T-helper 17 cell (primary cell): ENCODE measurements at places on chromosomes 7 and 10. TPM values are rescaled to one million over a fixed set of nuclear protein-coding genes. Genes with fewer than 3 reads are reported as not detected.

GRCh38 chr7:101804088-101804963 is 13.1 kb upstream of the CUX1 start:
- H3K27ac ChIP-seq, result peak overlapping the region; percentile 70
- peaks cover 30% of the 10 kb centered on the region for H3K27me3 ChIP-seq
- no peak for DNase-seq
- peaks cover 14% of the 10 kb centered on the region for H3K4me1 ChIP-seq
- peaks cover 2% of the 10 kb centered on the region for H3K36me3 ChIP-seq

GRCh38 chr10:6153845-6154244 is 48.9 kb upstream of the PFKFB3 start:
- peak overlapping the region; percentile 92 for H3K27ac ChIP-seq
- peaks cover 2% of the 10 kb centered on the region for H3K36me3 ChIP-seq
- no peak overlapping the region for H3K4me3 ChIP-seq
- no peak for DNase-seq

GRCh38 chr10:97149079-97149531 is 36.7 kb downstream of the SLIT1 start:
- peaks cover 26% of the 10 kb centered on the region for H3K27me3 ChIP-seq
- DNase-seq, result no peak
- H3K27ac ChIP-seq, result no peak overlapping the region
- no peak overlapping the region for H3K4me3 ChIP-seq
- H3K4me1 ChIP-seq, result no peaks in the 10 kb centered on the region

GRCh38 chr7:100538348-100538653 is 702 bp upstream of the AGFG2 start:
- peaks cover 3% of the 10 kb centered on the region for H3K36me3 ChIP-seq
- H3K27me3 ChIP-seq, result no peaks in the 10 kb centered on the region
- DNase-seq, result no peak
- peak overlapping the region; percentile 100 for H3K4me3 ChIP-seq
- H3K4me1 ChIP-seq, result peaks cover 40% of the 10 kb centered on the region
- peak overlapping the region; percentile 98 for H3K27ac ChIP-seq

GRCh38 chr7:12431886-12432556 is 28.4 kb upstream of the VWDE start:
- H3K27me3 ChIP-seq, result peaks cover 30% of the 10 kb centered on the region
- H3K4me1 ChIP-seq, result peaks cover 4% of the 10 kb centered on the region
- no peak for DNase-seq
- no peak overlapping the region for H3K4me3 ChIP-seq

TMEM26 gene
- total RNA-seq, result not detected

GRCh38 chr7:28060371-28060950 is 120.1 kb downstream of the JAZF1 start:
- H3K4me1 ChIP-seq, result peaks cover 17% of the 10 kb centered on the region
- H3K27ac ChIP-seq, result no peak overlapping the region
- no peak for DNase-seq
- H3K4me3 ChIP-seq, result no peak overlapping the region
- H3K27me3 ChIP-seq, result no peaks in the 10 kb centered on the region

DNA sequence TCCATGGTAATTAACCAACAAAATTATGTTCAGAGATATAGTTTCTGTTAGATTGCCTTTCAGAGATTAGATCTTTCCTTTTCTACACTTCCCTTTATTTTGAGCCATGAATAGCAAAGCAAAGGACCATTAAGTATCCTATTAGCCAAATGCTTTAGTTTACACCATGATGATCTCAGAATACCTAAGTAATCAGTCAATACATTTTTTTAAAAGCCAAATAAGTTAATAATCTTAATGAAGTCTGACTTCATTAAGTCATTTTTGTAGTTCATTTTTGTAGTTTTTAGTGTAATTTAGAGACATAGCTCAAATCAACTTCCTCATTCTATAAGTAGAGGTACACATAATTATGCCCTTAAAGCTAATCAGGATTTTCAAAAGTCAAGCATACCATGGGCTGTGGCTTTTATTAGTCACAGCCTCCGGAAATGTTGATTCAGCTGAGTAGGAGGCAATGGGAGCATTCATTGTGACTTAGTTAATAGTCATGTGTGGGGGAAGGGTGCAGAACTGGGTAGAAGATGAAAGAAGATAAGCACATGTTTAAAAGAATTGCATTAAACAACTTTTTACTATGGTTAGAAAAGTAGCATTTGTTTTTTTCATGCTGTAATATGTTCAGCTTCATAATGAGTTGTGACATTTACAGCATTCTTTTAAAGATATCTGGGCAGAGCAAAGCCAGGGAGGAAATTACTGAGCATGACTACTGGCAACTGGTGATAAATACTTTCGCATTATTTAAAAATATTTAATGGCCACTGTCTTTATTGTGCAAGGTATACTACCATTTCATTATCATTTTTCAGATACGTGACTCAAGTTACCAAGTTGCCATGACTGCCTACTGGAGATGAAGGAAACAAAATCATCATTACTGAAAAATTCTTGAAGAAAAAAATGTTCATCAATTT is 57.3 kb upstream of the CCDC71L start:
- no peaks in the 10 kb centered on the region for H3K27me3 ChIP-seq
- peaks cover 2% of the 10 kb centered on the region for H3K36me3 ChIP-seq
- H3K4me3 ChIP-seq, result no peak overlapping the region
- H3K4me1 ChIP-seq, result no peaks in the 10 kb centered on the region
- no peak overlapping the region for H3K27ac ChIP-seq

GRCh38 chr7:112370436-112370835 is 79.8 kb upstream of the IFRD1 start:
- no peaks in the 10 kb centered on the region for H3K36me3 ChIP-seq
- peaks cover 3% of the 10 kb centered on the region for H3K4me1 ChIP-seq
- no peak for DNase-seq
- no peak overlapping the region for H3K4me3 ChIP-seq
- no peak overlapping the region for H3K27ac ChIP-seq

DNA sequence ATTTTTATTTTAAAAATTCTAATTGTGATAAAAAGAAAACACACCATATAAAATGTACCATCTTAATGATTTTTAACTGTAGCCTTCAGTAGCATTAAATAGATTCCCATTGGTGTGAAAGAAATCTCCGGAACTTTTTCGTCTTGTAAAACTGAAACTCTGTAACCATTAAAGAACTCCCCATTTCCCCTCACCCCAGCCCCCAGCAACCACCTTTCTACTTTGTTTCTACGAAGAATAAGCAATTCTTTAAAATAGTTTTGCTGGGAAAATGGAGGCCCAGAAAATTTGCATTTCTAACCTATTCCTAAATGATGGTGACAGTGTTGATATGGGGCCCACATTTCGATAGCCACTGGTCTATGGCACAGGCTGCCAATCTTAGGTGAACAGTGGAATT is 305.4 kb upstream of the PFKP start:
- H3K36me3 ChIP-seq, result peaks cover 2% of the 10 kb centered on the region
- H3K4me3 ChIP-seq, result no peak overlapping the region
- DNase-seq, result no peak
- no peaks in the 10 kb centered on the region for H3K4me1 ChIP-seq
- H3K27me3 ChIP-seq, result peaks cover 18% of the 10 kb centered on the region

ZDHHC16 gene
- total RNA-seq, result 15.3 TPM

GRCh38 chr10:119246862-119247549 is 39.6 kb downstream of the GRK5 start:
- H3K36me3 ChIP-seq, result no peaks in the 10 kb centered on the region
- no peaks in the 10 kb centered on the region for H3K27me3 ChIP-seq
- H3K4me1 ChIP-seq, result peaks cover 9% of the 10 kb centered on the region
- no peak for DNase-seq
- H3K27ac ChIP-seq, result no peak overlapping the region

DNA sequence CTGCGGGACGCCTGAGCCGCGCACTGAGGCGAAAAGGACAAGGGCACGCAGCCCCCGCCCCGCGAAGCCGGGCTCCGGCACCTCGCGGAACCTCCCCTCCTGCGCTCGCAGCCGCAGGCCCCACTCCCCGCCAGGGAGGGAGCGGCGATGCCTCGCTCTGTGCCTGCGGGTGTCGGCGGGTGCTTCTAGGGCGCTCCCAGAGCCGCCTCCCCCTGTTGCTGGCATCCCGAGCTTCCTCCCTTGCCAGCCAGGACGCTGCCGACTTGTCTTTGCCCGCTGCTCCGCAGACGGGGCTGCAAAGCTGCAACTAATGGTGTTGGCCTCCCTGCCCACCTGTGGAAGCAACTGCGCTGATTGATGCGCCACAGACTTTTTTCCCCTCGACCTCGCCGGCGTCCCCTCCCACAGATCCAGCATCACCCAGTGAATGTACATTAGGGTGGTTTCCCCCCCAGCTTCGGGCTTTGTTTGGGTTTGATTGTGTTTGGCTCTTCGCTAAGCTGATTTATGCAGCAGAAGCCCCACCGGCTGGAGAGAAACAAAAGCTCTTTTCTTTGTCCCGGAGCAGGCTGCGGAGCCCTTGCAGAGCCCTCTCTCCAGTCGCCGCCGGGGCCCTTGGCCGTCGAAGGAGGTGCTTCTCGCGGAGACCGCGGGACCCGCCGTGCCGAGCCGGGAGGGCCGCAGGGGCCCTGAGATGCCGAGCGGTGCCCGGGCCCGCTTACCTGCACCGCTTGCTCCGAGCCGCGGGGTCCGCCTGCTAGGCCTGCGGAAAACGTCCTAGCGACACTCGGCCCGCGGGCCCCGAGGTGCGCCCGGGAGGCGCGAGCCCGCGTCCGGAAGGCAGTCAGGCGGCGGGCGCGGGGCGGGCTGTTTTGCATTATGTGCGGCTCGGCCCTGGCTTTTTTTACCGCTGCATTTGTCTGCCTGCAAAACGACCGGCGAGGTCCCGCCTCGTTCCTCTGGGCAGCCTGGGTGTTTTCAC is 519 bp downstream of the ITGB8 start:
- DNase-seq, result no peak
- no peaks in the 10 kb centered on the region for H3K36me3 ChIP-seq
- H3K27ac ChIP-seq, result no peak overlapping the region
- H3K27me3 ChIP-seq, result peaks cover 48% of the 10 kb centered on the region
- peak overlapping the region; percentile 90 for H3K4me3 ChIP-seq

DNA sequence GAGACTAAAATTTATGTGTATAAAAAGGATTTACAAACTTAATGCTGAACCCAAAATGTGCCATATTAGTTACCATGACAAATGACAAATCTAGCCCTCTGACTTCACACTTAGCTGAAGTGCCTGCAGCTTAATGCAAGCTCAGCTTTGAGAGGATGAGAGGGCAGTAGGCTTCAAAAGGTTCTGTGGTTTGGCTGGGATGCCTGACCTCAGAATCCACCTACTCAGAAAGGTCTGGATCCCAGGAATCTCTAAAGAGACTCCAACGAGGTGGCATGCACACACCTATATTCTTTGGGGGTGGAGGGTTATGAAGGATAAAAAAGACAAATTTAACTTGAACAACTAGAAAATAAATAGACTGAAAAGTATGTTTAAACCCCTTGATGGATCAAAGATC is 213.4 kb downstream of the TAX1BP1 start:
- peaks cover 22% of the 10 kb centered on the region for H3K4me1 ChIP-seq
- peaks cover 8% of the 10 kb centered on the region for H3K36me3 ChIP-seq
- H3K4me3 ChIP-seq, result no peak overlapping the region
- no peak for DNase-seq
- H3K27me3 ChIP-seq, result no peaks in the 10 kb centered on the region

ZNF853 gene
- total RNA-seq, result 1.1 TPM

- H3K4me3 ChIP-seq, result peak overlapping the region; percentile 28
- H3K27me3 ChIP-seq, result no peaks in the 10 kb centered on the region
- peaks cover 8% of the 10 kb centered on the region for H3K36me3 ChIP-seq
These were observed 6.3 kb downstream of the MTPN start for GRCh38 chr7:135970682-135971365.

- H3K4me1 ChIP-seq, result peaks cover 8% of the 10 kb centered on the region
- H3K27me3 ChIP-seq, result no peaks in the 10 kb centered on the region
- DNase-seq, result no peak
- H3K4me3 ChIP-seq, result no peak overlapping the region
These were observed 7.0 kb downstream of the ATP6V0E2 start for GRCh38 chr7:149880638-149881311.

HABP2 gene
- total RNA-seq, result not detected

GRCh38 chr10:125174360-125174759 is 14.0 kb upstream of the CTBP2 start:
- no peaks in the 10 kb centered on the region for H3K4me1 ChIP-seq
- no peak overlapping the region for H3K27ac ChIP-seq
- no peaks in the 10 kb centered on the region for H3K36me3 ChIP-seq

- H3K4me3 ChIP-seq, result no peak overlapping the region
- H3K27ac ChIP-seq, result peak overlapping the region; percentile 85
- H3K4me1 ChIP-seq, result peaks cover 12% of the 10 kb centered on the region
- no peaks in the 10 kb centered on the region for H3K27me3 ChIP-seq
These were observed 11.7 kb upstream of the PRDX3 start for GRCh38 chr10:119190353-119190752.

DNA sequence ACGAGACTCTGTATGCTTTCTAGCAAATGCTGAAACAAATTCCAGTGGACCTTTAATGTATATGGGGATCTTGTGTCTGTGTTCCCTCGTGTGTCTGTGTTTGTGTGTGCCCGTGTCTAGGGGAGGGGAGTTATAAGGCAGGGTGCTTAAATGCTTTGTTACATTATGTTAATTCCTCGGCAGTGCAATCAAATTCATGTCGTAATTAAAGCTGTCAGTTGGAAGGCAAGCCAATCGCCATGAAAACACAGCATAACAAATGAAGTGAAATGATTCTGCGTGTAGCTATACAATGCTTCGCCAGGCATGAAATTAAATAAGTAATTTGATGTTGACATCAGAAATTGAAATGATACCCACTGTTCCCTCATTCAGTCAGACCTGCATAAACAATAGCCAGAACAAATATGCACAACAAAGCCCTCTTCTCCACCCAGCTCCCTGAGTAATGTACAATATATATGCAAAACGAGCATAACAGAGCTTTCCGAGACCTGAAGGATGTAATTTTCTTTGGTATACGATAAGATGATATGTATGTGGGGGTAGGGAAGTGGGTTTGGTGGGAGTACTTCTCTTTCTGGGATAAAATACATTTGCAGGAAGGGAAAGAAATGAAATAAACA is 534.1 kb downstream of the AUTS2 start:
- H3K27me3 ChIP-seq, result no peaks in the 10 kb centered on the region
- H3K4me3 ChIP-seq, result no peak overlapping the region
- H3K36me3 ChIP-seq, result no peaks in the 10 kb centered on the region
- no peaks in the 10 kb centered on the region for H3K4me1 ChIP-seq
- no peak for DNase-seq

GRCh38 chr10:11441151-11441535 is 170.3 kb downstream of the USP6NL start:
- no peaks in the 10 kb centered on the region for H3K27me3 ChIP-seq
- peaks cover 21% of the 10 kb centered on the region for H3K4me1 ChIP-seq
- H3K27ac ChIP-seq, result peak overlapping the region; percentile 83
- H3K4me3 ChIP-seq, result peak overlapping the region; percentile 85
- H3K36me3 ChIP-seq, result peaks cover 6% of the 10 kb centered on the region

CCDC3 gene
- 0.99 TPM for total RNA-seq
